ENCODE measurements at places on chromosomes 2 and 18.

- no peak for DNase-seq
Observed at GRCh38 chr2:159152128-159152778, 134.2 kb downstream of the WDSUB1 start.

- DNase-seq: no peak
Observed at GRCh38 chr18:2417861-2418610, 153.3 kb downstream of the METTL4 start.

DNA sequence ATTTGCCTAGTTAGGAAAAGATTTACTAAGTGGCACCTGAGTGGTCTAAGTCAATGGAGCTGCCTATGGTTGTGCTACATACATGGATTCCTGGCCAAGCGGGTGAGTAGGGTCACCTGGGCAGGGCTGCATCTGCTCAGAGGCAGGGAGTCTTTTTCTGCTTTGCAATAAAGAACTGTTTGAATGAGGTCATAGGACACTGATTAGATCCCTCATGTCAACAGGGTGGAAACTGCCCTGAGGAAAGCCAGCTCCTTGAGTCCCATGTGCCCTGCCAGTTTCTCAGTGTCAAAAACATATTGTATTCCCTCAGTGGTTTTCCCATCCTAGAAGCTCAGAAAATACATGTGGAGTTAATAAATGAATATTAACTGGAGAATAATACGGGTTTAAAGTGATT lies 4.6 kb downstream of the LAMA3 start:
- DNase-seq: no peak

GRCh38 chr2:137938204-137938603 lies 26.1 kb upstream of the HNMT start:
- no peak for DNase-seq

DNA sequence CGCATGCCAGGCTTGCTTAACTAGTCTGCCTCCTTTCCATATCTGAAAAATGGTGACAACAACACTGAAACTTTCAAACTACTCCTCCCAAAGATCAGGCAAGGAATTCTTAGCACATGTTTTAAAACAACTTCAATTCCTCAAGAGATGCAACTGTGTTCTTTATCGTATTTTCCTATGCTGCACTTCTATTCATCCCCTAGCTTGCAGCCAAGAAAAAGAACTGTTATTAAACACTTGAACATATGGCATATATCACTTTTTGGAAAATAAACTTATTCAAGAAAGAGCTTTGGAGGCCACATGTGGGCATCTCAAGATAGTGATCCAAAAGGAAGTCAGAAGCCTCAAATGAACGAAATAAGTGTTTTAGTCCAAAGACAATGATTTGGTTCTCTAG lies 75.6 kb upstream of the STAM2 start:
- DNase-seq: no peak

GRCh38 chr2:148900350-148900837 lies 25.4 kb downstream of the KIF5C start:
- no peak for DNase-seq

GRCh38 chr18:34121200-34121721 lies 103.5 kb downstream of the NOL4 start:
- no peak for DNase-seq

All from CD4-positive, alpha-beta T cell treated with Interleukin-4 for 4 hours (primary cell).